ENCODE measurements at places on chromosomes 2 and 18.

GRCh38 chr2:232882085-232882484, 12.0 kb downstream of the SNORC start:
- no peak for DNase-seq

DNA sequence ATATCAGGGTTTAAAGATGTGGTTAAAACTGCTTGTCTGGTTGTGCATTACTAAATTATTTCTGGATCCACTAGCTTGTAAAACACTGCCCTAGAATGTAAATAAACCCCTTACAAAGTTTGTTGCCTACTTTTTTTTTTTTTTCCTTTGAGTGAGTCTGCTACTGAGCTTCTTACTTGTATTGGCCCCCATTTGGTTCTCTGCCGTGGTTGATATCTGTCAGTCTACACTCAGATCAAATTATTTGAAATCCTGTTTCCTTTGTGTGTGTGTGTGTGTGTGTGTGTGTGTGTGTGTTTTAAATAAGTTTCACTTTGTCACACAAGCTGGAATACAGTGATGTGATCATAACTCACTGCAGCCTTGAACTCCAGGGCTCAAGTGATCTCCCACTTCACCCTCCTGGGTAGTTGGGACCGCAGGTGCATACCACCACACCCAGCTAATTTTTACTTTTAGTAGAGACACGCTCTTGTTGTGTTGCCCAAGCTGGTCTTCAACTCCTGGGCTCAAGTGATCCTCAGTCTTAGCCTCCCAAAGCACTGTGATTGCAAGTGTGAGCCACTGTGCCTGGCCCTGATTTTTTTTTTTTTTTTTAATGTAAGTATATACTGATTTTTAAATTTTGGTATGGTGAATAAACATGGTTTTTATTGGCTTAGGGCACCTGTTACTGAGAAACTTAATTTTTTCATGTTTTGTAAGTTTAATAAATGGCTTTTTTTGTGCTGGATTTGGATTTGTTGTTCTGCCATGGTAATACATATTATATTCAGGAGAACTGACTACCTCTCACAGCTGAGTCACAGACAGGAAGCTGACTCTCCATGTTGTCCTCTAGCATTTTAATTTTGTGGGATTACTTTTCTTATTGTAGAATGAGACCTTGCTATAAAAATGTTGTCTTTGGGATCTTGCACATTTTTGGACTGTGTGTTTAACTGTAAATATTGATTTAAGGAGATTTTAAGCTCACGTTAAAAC, 48.5 kb downstream of the MAP4K4 start:
- no peak for DNase-seq

DNA sequence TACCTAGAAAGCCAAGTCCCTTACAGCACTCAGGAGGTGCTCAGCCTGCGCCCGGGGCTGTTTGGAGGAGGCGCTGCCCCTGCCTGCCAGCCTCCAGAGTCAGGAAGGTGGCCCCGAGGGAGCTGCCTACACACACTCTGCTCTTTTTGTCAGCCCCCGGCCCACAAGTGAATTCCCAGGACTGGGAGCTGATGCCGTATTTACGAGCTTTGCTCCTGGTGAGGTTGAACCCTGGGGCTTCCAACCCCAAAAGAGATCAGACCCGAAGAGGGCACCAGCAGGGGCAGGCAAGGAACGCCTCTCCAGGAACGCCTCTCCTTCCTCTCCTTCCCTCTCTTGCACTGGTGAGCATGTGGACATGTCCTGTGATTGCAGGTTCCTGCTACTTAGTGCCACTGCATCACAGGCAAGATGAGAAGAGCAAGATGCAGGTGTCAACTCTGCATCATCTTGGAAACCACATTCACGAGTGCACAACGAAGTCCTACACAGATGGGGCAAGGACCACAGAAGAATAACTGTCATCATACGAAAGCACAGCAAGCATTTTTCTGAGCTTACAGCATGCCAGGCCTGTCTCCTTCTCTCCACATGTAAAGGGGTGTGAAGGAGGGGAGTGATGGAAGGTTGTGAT, 126.7 kb downstream of the NDUFA10 start:
- DNase-seq, result no peak

DNA sequence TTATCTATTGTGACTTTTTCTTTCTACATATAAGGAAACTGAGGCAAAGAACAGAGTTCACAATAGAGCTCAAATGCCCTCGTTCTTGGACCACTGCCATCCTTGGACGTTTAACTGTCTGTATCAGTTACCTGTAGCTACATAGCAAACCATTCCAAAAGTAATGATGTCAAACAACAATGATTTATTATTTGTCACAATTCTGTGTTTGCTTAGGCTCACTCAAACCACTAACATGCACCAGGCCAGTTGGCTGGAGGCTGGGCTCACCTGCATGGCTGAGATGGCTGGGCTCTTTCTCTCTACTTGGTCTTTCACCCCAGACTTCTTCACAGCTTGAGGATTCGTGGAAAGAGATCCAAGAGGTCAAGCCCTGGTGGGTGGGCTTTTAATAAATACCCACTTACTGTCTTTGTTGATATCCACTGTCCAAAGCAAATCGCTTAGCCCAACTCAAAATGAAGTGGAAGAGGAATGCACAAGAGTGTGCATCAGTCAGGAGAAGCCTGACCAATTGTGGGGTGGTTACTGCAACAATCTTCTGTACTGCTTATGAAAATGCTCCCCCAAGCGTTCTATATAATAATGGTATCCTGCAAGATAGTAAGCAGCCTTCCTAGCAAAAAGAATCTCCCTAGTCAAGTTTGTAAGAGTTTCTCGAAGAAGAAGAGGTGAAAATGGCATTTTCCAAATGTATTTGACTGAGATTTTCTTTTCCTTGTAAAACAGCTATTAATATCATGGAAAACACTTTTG, 163.5 kb upstream of the NT5C1B start:
- no peak for DNase-seq

GRCh38 chr2:109345653-109346480, 216.9 kb downstream of the SH3RF3 start:
- DNase-seq, result no peak

Measured in NT2/D1 (cell line).